ENCODE measurements at places on chromosomes 16 and 17.
A peak's percentile ranks its signal among the peaks of the same experiment; 100 is the strongest.

- no peak overlapping the region for H3K27ac ChIP-seq
- DNase-seq, result no peak
- no peaks in the 10 kb centered on the region for H3K27me3 ChIP-seq
- no peaks in the 10 kb centered on the region for H3K36me3 ChIP-seq
- no peak overlapping the region for H3K4me3 ChIP-seq
These were observed 6.2 kb upstream of the CES1 start for GRCh38 chr16:55839115-55839514.

DNA sequence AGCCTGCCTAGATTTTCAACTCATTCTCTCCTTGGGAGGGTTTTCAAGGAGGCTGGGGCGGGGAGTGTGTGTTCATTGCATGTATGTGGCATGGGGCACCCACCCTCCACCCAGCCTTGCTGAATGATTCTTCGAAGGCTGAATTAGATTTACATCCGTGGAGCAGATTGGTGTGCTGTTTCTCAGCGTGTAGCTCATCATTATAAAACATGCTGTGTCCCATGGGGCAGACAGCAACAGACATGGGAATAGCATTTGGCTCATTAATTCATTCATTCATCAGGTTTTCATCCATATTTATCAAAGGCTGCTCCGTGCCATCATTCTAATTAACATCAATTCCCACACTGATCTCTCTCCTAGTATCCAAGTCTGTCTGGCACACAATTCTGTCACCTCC, 10.6 kb upstream of the CD300A start:
- no peak for DNase-seq
- peaks cover 29% of the 10 kb centered on the region for H3K4me1 ChIP-seq

GRCh38 chr16:11263737-11264136, 5.4 kb downstream of the TNP2 start:
- H3K27me3 ChIP-seq, result no peaks in the 10 kb centered on the region
- no peak overlapping the region for H3K27ac ChIP-seq
- H3K4me1 ChIP-seq, result no peaks in the 10 kb centered on the region
- no peak for DNase-seq
- no peaks in the 10 kb centered on the region for H3K36me3 ChIP-seq

- H3K27me3 ChIP-seq, result no peaks in the 10 kb centered on the region
- no peaks in the 10 kb centered on the region for H3K36me3 ChIP-seq
- H3K27ac ChIP-seq, result peak overlapping the region; percentile 95
- no peak for DNase-seq
- peak overlapping the region; percentile 68 for H3K4me3 ChIP-seq
These were observed 878 bp upstream of the TRIM25 start for GRCh38 chr17:56914581-56915273.

GRCh38 chr16:52573365-52574299, 26.7 kb upstream of the TOX3 start:
- H3K27me3 ChIP-seq, result no peaks in the 10 kb centered on the region
- no peak overlapping the region for H3K4me3 ChIP-seq
- H3K36me3 ChIP-seq, result no peaks in the 10 kb centered on the region
- H3K4me1 ChIP-seq, result no peaks in the 10 kb centered on the region

DNA sequence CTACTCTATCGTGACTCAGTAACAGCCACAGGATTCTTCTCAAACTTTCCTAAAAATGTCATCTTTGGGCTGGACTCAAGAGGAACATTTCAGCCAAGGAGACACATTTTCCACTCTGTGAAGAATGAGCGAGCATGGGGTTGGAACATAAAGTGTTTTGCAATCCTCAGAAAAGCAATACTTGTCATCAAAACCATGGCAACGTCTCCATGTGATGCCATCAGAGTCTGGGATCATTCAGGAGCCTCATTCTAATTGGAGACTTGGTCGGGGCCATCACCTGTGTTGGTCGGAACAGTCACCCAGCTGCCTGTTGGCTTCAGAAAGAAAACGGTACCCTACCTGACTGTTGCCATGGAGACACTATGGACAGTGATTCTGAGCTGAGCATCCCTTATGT, 25.5 kb downstream of the MYOCD start:
- peak; percentile 14 for DNase-seq
- H3K27me3 ChIP-seq, result no peaks in the 10 kb centered on the region
- H3K4me3 ChIP-seq, result no peak overlapping the region
- H3K4me1 ChIP-seq, result no peaks in the 10 kb centered on the region
- no peaks in the 10 kb centered on the region for H3K36me3 ChIP-seq

Data from gastrocnemius medialis (tissue), 4 donors.